ENCODE measurements at places on chromosomes 1 and 21.

DNA sequence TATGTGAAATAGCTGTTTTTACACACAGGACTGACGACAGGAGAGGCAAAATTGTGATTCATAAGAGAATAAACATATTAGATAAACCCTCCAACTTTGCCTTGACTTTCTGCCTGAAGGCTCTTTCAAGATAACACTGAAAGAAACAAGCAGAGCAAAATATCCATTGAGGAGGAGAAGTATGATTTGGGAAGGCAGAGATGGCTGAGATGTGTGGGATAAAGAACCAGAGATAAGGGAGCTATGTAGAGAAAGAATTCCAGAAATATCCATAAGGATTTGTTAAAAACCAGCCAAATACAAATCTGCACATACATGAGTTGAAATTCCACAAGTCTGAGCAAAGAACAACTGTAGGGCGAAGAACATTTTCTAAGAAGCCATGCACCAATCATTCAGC lies 1064.7 kb downstream of the PLA2G4A start:
- DNase-seq, result no peak

GRCh38 chr1:175536369-175536768 lies 207.0 kb downstream of the TNR start:
- DNase-seq, result no peak

DNA sequence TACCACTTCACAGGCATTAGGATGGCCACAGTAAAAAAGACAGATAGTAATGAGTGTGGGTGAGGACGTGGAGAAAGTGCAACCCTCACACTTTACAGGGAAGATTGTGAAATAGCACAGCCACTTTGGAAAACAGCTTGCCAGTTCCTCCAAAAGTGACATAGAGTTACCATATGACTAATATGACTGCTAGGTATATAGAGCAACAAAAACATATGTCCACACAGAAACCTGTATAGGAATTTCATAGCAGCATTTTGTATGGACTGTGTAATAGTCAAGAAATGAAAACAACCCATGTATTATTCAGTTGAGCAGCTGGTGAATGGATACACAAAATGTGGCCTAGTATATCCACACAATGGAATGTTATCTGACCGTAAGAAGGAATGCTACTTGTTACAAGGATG lies 30.4 kb upstream of the LBR start:
- DNase-seq, result no peak

DNA sequence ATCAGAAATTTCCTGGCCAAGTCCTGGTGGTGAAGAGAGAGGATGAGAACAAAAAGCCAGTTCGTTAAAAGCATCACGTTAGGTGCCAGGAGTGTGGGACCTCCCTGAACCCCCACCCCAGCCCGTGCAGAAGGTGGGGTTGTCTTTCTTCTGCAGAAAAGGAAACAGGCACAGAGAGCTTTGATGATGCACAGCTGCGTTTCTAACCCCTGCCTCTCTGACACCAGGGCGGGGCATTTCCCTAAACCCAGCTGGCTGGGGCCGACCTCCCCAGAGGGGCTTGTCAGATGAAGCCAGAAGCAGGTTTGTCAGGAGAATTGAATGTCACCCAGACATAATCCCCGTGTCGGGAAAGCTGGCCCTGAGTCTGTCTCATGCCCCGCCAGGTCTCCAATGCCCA lies 189.3 kb upstream of the EDN2 start:
- no peak for DNase-seq

DNA sequence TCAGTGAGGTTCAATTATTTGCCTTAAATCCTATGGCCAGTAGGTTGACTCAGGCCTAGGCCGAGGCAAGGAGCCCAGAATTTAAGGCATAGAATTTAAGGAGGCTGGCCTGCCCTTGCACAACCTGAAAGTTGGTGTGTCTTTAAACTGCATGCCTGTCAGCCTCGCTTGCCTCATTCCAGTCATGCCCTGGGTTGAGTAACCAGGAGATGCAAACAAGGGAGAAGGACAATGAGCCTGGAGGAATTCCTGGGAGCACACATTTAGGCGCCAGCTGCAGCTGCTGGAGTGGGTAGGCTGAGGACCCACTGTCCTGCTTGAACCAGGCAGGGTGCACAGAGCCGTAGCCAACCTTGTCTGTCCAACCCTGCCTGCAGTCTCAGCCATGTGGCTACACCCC lies 11.7 kb downstream of the CD2 start:
- DNase-seq, result no peak

- DNase-seq, result no peak
Observed at GRCh38 chr1:42403880-42404400, 23.3 kb downstream of the RIMKLA start.

DNA sequence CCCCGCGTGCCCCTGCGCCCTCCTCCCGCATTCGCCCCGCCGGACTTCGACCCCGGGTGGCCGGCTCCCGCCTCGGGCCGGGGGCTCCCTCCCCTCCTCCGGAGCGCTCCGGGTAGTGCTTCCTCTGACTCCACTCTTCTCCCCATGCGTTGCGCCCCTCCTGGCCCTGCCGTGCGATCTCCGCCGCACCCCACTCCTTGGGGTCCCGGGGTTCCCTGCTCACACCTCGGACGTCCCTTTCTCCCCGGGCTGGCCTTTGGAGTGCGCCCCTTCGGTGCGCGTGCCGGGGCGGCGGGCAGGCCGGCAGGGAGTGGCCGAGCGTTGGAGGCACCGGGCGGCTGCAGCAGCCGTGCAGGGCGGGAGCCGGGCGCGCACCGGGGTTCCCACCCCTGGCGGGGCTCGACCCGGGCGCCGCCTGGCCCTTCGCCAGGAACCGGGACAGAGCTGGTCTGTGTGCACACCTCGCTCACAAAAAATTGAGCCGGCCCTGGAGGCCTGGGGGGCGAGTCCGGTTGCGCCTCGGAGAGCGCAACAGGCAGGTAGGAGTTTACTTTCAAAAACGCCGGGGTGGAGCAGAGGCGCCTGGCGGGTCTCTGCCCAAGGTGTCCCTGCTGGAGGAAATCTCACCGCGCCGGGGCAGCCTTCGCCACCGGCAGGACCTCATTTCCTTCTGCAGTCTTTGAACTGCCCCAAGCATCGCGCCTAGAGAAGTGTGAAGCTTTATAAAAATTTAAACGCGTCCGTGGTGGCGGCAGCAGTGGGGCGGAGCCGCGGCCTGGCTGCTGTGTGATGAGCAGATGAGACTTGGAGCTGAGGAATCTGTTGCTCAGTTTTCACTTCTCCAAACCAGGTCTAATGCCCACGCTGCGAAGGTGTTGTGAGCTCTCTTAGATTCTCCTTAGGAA lies 650 bp downstream of the VANGL1 start:
- DNase-seq, result no peak

DNA sequence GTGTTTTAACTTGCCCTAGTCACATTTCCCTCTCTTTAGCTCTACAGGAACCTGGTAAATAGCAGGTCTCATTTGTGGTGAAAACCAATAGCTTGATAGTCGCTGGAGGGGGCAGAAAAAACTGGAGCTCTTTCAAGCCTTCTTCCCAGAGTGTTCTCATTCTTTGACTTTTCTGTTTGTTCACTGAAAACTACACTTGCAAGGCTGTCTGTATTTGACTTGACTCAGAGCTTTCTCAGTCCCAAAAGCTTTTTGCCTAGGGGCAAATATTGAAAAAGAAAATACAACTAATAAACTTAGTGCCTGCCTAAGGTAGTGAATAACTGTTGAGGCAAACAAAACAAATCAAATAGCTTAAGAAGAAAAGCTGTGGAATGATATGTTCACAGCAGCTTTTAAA lies 217.1 kb upstream of the CHRM3 start:
- no peak for DNase-seq

- no peak for DNase-seq
Observed at GRCh38 chr21:34004013-34004938, 69.1 kb upstream of the MRPS6 start.

- DNase-seq, result no peak
Observed at GRCh38 chr21:16162953-16163352, 433.2 kb downstream of the USP25 start.

- DNase-seq, result no peak
Observed at GRCh38 chr1:87706203-87706602, 377.5 kb downstream of the LMO4 start.

DNA sequence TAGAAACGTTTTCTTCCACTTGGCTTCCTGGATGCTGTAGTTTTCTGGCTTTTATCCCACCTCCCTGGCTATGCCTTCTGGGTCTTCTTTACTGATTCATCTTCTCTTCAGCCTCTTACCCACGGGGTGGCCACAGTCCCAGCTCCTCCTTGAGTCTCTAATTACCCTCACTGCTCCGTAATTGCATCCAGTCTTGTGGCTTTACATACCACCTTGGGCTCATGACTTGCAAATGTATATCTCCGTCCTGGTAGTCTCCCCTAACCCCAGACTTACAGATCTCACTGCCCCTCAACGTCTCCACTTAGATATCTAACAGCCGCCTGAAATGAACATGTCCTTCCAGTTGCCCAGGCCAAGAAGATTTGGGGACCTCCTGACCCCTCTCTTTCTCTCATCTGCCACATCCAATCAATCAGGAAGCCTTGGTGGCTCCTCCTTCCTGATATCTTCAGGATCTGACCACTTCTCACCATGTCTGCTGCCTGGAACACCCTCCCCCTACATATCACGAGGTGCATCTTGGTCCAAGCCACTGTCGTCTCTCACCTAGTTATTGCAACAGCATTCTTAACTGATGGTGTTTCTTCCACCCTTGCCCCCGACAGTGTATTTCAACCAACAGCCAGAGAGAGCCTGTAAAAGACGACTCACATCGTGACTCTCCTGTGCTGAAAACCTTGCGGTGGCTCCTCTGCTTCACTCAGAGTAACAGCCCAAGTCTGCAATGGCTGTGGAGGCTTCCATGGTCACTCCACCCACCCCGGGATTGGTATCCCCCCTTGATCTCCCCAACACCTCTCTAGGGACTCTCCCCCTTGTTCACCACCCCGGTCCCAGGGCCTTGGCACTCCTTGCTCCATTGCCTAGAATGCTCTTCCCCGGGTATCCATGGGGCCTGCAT lies 219.0 kb upstream of the POU3F1 start:
- DNase-seq, result no peak

- DNase-seq, result no peak
Observed at GRCh38 chr1:200896531-200897196, 2.0 kb downstream of the INAVA start.

- no peak for DNase-seq
Observed at GRCh38 chr1:95247607-95248006, 13.6 kb downstream of the RWDD3 start.

- DNase-seq, result no peak
Observed at GRCh38 chr1:113987259-113987658, 8.0 kb downstream of the OLFML3 start.

DNA sequence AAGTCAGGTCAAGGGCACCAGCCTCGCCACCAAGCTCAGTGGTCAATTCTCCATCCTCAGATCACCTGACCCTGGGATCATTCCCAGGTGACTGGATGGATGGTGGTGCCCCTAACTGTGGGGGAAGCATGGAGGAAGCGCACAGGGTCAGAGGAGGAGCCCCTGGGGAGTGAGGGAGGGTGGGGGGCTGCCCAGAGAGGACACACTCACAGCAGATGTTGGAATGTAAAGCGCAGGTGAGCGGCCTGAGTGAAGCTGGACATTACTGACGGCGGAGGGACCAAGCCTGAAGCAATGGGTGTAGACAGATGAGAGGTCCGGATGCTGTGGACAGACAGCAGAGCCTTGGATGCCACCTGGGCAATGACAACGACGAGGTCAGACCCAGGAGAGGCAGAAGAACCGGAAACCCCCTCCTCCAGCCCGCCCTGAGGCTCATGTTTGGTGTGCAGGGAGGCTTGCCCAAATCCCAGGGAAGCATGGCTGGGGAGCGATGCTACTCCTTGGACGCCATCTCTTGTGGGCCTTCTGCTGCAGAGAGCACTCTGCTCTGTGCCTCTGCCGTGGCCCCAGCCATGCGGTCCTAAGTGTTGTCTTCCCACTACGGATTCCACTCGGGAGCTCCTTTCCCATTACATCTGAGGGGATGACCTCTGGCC lies 5.7 kb upstream of the CPLANE2 start:
- DNase-seq, result no peak

- DNase-seq, result no peak
Observed at GRCh38 chr1:19057182-19057779, 100.8 kb upstream of the IFFO2 start.

GRCh38 chr21:31623664-31624063 lies 35.8 kb upstream of the SOD1 start:
- no peak for DNase-seq

DNA sequence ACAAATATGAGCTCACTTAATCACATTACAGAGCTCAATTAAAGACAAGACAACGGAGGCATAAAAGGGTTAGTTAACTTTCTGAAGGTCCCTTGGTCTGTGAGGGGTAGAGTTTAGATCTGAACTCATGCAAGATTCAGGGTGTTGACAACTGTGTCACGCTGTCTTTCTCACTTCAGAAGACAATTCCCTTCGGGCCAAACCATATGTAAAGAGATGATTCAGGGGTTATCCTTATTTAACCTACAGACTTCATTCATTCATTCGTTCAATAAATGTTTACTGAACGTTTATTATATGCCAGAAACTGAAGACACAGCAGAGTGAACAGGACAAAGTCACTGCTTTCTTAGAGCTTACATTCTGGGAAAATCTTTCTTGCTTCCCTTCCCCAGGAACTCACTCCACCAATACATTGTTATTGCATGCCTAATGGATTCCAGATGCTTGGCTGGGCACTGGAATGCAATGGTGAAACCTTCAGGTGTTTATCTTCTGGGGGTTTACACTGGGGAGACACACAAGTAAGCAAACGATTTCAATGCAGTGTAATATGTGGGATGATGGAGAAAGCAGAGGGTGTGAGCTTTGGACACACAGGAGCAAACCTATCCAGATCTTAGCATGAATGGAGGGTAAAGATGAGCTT lies 6.4 kb downstream of the XCL1 start:
- no peak for DNase-seq

GRCh38 chr1:114551400-114551799 lies 30.0 kb downstream of the BCAS2 start:
- no peak for DNase-seq

GRCh38 chr1:59232216-59232615 lies 64.7 kb upstream of the FGGY start:
- DNase-seq, result no peak

GRCh38 chr1:54122135-54122751 lies 30.6 kb downstream of the CDCP2 start:
- no peak for DNase-seq

DNA sequence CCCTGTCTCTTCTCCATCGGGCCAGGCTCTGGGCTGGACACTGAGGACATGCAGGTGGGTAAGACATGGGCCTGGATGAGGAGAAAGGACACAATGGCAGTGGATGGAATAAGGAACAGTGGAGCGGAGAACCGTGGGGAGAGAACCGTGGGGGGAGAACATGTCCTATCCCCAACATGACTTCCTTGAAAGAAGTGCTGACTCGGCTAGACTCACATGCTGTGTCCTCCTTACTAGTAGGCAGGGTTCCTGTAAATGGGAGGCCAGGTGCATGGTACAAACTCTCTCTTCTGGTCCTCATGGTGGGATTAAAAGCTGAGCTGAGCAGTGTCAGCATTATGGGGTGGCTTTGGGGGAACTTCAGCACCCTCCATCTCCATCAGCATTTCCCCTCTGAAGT lies 137.4 kb upstream of the CSF3R start:
- no peak for DNase-seq
